Lower leg skin (tissue), 4 donors: ENCODE measurements at places on chromosomes 12 and 14. TPM values are rescaled to one million over a fixed set of nuclear protein-coding genes. Genes with fewer than 3 reads are reported as not detected.

DNA sequence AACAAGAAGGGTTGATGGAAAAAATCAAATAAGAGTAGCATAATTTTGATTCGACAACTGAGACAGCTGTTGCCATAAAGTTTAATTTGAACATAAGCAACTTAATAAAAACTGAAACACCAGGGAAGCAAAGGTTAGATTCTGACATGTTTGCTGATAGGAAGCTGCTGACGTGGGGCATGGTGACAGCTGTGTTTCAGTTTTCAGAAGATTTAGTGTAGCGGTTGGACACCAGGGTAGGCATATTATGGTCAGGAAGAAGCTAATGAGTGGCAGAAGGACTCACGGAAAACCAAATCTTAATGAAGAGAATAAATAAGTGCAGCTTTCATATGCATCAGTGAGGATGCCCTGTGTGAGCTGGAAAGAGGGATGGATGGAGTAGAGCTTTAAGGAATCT is 336.7 kb upstream of the RPL10L start:
- no peak for DNase-seq

GRCh38 chr14:22386924-22387775 is 201.9 kb downstream of the DAD1 start:
- peak; percentile 78 for DNase-seq

DNA sequence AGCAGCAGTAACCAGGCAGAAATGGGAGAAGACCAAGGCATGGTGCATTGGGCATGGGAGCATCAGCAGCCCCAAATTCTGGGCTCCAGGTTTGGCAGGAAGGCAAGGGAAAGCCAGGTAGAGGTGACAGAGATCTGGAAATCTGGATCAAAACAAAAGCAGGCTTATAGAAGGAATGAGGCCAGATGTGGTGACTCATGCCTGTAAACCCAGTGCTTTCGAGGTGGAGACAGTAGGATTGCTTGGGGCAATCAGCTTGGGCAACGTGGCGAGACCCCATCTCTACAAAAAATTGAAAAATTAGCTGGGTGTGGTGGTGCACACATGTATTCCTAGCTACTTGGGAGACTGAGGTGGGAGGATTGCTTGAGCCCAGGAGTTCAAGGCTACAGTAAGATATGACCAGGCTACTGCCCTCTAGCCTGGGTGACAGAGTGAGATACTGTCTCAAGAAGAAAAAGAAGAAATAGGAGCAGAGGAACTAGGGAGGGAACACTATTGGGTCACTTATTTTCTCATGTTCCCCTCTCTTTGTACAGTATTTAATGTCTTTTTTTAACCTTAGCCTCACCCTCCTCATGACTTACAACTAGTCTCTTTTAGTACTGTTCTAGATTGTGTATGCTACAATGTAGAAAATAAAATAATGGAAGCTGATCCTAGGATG is 25.1 kb downstream of the SLC4A8 start:
- DNase-seq = no peak

DNA sequence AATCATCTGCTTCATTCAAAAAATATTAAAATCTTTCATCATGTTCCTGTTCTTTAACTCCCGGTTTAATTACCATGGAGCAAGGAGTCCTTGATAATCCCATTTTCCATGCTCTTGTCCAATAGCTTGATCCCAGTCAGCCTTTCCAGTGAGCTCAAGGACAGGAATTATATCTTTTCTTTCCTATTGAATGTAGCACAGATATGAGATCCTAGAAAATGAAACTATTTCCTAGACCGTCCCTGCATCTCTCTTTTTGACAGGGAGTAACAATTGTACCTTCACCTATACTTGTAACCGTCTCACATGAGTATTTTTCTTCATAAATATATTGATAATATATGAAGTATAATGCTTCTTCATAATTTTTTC is 35.6 kb downstream of the PIK3C2G start:
- no peak for DNase-seq

DNA sequence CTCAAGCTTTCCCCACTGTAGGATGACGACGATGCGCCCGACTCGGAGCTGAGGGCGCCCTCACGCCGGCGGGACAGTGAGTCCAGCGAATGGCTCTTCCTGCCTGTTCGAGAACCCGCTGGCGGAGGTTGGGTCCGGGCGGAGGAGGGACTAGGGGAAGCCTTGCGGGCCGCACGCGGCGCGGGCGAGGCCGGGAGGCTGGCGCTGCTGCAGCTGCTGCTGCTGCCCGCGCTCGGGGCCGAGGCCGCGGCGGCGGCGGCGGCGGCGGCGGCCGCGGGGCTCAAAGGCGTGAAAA is 1.9 kb downstream of the CCDC177 start:
- DNase-seq = no peak

DNA sequence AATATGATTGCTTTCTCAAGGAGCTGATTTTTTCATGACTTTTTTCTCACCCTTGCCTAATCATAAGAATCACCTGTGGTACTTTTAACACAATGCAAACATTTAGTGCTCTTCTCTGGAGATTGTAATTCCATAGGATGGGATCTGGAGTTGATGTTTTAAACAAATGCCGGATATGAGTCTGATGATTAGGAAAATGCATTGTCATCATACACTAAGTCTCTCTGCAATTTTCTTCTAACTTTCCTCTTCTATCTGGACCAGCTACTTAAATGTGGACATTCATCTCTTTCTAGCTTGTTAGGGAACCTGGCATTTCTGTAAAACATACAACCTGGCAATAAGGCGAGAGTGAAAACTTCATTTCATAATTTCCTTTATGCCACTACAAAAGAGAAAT is 23.5 kb downstream of the PMCH start:
- DNase-seq = no peak

The SIX6 gene
- total RNA-seq = not detected
